ENCODE measurements at places on chromosomes 4 and X.

DNA sequence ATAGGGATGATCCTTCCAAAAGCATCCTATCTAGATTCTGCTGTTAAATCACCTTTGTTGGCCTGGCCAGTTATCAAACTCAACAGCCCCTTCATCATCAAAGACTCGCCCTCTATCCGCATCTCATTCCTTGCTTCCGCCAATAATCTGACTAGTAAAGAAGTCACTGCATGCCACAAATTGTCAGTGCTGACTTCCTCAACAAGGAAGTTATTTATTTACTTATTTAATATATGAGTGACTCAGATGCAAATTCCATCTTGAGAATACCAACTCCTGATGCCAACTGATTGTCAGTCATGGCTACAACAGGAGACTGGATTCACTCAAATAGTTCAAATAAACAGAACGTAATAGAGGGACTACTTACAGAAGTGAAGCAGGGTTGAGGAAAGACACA is 283.8 kb downstream of the TRIML1 start:
- DNase-seq, result no peak

DNA sequence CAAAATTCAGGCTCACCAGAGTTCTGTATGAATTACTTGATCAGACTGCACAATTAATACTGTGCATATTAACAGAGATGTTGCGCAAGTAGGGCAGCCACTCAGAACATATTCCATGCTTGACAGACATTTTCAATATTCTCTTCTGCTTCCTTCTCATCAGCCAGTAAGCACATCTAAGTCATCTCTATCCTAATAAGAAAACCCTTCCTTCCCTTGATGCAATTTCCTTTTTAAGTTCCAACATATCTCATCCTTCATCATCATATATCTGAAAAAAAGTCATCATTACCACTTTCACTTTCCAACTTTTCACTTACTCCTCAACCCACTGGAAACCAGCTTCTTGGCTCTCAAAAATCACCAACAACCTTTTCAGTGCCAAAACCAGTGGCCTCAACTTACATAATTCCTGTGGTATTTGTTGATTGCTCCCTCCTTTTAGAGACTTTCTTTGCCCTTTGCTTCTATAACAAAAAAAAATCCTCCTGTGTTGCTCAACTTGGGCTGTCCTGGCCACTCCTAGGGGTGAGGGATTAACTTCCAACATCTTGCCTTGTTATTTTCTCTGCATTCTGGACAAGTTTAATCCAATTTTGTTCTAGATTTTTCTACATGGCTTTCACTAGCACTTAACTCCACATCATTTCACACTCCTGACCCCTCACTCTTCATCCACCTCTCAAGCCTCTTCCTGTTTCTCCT is 14.1 kb downstream of the MBNL3 start:
- DNase-seq, result no peak

DNA sequence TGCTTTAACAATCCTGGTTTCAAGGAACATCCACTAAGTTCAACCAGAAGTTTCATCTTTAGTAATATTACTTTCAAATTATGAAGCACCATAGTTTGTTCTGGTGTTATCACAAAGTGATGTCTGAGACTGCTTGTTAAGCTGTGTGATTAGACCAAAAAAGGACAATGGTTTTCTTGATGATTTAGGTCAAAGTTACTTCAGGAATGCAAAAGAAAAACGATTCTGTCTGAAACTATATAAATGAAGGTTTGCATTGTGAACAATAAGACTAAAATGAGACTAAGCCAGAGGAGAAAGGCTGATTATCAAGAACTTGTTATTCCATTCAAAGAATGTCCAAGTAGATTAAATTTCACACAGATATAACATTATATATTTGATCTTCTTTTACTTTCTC is 122.4 kb upstream of the ETNPPL start:
- no peak for DNase-seq

DNA sequence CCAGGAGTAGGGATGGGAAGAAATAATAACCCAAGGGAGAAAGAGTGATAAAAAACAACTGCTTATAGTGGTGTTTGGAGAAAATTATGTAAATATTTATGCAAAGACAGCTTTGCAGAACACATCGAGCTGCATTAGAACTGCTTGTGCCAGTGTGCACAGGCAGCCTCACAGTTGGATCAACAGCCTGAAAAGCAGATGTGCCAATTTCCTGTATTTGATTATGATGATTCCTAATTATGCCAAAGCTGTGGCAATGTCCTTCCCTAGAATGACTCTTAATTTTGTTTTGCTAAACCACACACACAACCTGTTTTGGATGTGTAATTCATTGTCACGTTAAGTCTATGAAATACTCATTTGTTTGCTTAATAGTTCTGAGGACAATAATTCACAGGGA is 30.6 kb upstream of the ANTXR2 start:
- DNase-seq, result no peak

GRCh38 chr4:17033768-17034181 is 135.3 kb upstream of the LDB2 start:
- no peak for DNase-seq

GRCh38 chr4:103719830-103720207 is at the start of gene TACR3:
Gene TACR3 (minus strand): TSS chr4:103719985. CDS start chr4:103719675, 310 bp downstream.
- no peak for DNase-seq
